HT-29 (cell line): ENCODE measurements at places on chromosomes 12 and 14. TPM values are rescaled to one million over a fixed set of nuclear protein-coding genes. Genes with fewer than 3 reads are reported as not detected.

GRCh38 chr12:120466560-120467315 is 2.8 kb downstream of the SRSF9 start:
- DNase-seq = peak; percentile 52

The ACOT4 gene
- 3.3 and 3.5 TPM in 2 replicates for total RNA-seq

The GUCY2C gene
- not detected in 2 replicates for total RNA-seq

The PIWIL1 gene
- not detected in 2 replicates for total RNA-seq

The KLRK1 gene
- 0.05 TPM in 1 of 2 replicates, not detected in the other for total RNA-seq

The FOXN3 gene
- total RNA-seq = 8.8 and 9.4 TPM in 2 replicates
